ENCODE measurements at places on chromosomes 2 and 18.

DNA sequence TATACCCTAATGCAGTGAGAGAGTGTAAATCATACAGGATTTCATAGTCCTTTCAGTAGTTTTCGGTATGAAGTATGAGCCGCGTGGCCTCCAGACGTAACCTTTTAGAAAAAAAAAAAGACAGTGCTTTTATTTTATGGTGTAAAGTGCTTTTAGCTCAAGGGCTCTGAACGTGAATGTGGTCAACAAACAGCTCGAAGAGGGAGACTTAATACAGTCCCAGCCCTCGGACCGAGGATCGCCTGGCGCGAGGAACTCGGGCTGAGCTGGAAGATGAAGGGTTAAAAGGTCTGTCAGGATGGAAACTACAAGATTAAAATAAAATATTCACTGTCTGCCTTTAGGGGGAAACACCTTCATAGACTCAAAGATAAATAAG lies 4.0 kb upstream of the BCL11A start:
- DNase-seq: no peak

DNA sequence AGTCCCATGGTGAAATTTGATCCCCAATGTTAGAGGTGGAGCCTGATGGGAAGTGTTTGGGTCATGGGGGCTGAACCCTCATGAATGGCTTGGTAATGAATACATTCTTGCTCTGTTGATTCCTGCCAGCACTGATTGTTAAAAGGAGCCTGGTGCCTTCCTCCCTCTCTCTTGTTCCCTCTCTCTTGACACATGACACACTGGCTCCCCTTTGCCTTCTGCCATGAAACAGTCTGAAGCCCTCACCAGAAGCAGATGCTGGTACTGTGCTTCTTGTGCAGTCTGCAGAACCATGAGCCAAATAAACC lies 30.6 kb upstream of the EPC2 start:
- DNase-seq: no peak

- DNase-seq: no peak
Observed at GRCh38 chr2:96730212-96730611, 9.7 kb downstream of the LMAN2L start.

DNA sequence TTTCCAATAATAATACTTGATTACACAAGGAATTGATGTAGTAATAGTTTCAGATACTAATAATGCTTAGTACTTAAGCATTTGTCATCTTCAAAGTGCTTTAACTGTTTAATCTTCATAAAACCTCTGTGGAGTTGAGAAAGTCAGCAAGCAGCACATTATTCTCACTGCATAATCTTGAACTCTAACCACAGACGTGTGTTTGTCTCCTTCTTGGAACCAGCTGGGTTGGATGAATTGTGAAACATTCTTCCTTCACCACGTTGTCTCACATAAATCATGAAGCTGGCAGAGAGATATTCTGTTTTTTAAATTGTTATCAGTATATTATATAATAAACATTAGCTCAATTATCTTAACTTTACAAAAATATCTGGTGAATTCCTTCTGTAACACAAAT lies 55.1 kb upstream of the LDAH start:
- DNase-seq: no peak

DNA sequence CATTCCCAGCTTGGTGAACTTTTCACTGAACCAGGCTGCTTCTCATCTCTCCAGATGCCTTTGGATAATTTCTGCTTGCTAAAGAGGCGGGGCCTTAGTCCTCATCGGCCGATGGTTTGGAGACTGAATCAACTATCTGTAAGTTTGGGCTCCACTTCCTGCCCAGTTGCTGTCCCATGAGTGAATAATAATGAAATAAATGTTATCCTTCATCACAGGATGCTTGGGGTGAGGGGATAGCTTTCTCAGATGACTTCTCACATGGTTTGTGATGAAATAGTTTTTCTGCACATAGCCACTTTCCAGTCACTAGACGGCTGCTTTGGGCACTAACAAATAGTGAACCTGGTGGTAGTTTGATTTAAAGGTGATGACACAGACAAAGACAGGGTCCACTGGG lies 376.6 kb upstream of the TRIB2 start:
- DNase-seq: no peak

DNA sequence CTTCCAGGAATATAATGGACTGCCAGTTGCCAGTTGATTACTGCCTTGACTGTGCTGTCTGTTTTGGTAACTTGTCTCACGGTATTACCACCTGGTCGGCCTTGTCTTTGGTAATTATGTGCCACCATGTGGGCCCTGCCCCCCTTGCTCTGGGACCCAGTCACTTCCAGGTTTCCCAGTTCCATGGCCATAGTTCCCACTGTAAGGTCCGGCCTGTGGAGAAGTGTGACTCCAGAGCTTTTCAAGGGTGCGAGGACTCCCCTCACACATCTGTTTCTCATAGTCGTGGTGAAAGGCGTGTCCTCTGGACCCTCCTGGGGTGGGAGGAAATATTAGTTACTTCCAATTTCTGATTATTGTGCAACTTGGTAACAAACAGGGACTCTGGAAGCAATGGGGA lies 150.5 kb downstream of the SEPTIN10 start:
- no peak for DNase-seq

DNA sequence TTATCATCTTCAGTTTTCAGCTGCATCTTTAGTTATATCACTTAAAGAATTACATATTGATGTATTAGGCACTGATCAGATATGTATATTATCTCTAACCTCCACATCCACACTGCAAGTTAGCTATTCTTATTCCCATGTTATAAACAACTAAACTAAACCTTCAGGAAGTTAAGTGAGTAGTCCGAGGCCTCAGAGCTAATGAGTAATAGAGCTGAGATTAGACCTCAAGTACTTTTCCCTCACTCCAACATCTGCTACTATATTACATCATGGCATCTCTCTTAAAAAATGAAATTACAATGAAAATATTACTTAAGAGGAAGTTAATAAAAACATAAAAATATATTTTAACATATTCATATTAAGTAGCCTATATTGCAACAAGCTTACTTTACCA lies 183.6 kb upstream of the MAP2 start:
- DNase-seq: no peak

GRCh38 chr2:224966613-224967012 lies 75.7 kb downstream of the DOCK10 start:
- no peak for DNase-seq

- DNase-seq: no peak
Observed at GRCh38 chr2:219645631-219646527, 18.4 kb downstream of the SLC4A3 start.

- DNase-seq: no peak
Observed at GRCh38 chr2:225317186-225317585, 82.3 kb upstream of the NYAP2 start.

DNA sequence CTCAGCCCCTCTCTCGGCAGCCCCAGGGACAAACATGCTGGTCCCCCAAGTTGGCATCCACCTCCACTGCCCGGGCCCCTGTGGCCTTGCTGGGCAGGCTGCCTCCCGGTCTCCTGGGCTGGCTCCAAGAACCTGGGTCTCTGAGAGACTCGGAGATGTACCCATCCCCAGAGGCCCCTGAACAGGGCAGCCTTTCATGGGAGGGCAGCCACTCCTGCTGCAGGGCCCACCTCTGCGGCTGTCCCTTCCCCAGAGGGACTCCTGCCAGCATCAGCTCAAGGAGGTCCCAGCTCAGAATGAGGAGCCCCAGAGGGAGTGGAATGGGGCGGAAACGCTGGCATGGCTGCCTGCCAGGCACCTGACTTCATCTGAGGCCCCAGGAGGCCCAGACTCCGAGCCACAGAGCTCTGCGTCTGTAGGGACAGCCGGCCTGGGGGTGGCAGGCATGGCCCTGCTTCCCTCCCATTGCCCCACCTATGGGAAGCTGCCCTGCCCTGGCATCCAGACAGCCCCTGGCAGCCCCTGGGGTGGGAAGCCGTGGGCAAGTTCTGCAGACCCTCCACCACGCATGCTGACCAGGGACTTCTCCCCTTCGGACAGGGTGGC lies 857 bp upstream of the CROCC2 start:
- DNase-seq: no peak

- DNase-seq: no peak
Observed at GRCh38 chr2:197211881-197212342, 98.7 kb downstream of the ANKRD44 start.

DNA sequence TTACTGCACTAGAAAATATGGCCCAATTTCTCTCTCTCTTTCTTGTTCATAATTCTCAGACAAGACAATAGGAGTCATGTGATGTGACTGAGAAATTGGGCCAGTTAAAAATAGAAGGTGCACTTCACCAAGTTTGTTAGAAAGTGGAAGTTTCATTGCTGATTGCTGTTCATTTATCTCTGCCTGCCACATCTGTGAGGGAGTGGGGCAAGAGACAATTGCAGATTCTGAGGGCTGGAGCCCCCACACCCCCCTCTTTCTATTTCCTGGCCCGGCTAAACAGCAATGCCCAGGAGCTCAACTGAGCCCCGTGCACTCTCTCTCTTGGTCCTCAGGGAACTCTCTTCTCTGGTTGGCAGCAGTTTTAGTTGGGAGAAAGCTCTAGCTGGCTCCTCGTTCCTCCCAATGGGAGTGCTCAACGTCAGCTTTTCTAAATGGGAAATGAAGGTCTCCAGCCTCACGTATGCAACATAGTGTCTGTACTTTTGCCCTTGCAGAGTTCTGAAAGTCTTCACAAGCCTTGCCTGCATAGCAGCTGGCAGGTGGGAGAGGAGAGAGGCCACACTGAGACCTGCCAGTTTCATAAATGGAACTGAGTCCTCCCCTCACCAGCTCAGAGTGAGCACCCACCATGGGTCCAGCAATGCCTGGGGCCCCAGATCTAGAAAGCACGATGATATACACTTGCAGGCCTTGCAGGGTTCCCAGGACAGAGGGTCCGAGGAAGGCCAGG lies 115.7 kb downstream of the MYCN start:
- no peak for DNase-seq

DNA sequence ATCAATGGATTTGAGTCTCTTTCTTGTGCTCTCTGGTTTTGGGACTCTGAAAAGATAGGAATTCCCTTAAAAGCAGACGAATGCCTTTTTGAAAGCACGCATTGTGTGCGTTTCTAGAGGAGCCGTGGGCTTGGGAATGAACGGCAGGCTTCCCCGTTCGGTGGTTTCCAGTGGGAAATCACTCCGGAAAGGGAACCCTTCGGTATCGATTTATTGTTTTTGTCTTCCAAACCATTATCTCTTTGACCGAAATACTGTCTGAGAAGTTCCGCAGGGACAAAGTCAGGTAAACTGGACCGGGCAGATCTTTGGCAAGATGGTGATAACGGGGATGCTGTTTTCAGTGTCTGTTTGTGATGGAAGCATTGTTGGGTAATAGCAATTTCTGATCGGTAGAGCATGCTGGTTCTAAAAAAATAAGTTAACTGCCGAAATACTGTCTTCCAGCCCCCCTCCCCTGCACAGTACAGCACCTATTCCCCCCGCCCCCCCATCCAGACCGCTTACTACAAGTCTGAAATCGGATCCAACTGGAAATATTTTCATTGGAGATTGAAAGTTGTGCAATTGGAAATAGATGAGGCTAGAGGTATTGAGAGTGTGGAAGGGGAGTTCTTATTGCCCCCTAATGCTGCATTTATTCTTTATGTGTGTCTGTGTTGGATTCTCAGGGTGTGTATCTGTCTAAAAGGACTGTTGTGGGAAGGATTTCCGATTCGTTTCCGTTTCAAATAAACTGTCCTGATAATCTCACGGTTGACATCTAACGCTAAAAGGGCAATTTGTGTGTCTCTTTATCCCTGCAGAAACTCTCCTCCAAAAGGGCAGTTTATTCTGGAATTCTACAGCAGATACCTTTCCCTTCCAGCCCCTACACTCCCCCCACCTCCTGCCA lies 635 bp downstream of the SETBP1 start:
- no peak for DNase-seq

- no peak for DNase-seq
Observed at GRCh38 chr2:177900082-177900481, 172.5 kb downstream of the PDE11A start.

GRCh38 chr2:58032016-58032763 lies 14.4 kb upstream of the VRK2 start:
- DNase-seq: peak; percentile 26

- no peak for DNase-seq
Observed at GRCh38 chr2:204713211-204713610, 167.9 kb downstream of the PARD3B start.

DNA sequence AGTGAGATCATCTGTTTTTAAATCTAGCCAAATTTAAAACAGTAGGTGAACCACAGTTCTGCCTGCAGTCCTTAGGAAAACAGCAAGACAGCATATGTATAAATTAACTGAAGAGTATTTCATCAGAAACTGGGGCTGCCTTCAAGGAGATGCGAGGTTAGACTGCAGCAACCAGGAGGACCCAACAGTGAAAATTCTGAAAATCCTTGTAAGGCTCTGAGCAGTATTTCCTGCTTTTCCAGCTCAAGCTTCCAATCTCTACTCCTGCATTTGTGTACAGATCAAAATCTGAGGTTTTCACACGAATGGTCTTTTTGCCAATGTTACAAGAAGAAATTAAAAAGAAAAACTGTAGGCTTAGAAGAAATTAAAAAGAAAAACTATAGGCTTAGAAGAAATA lies 43.7 kb downstream of the CERKL start:
- DNase-seq: no peak

- DNase-seq: no peak
Observed at GRCh38 chr18:22847867-22848451, 85.2 kb upstream of the RBBP8 start.

GRCh38 chr2:143354050-143354750 lies 225.0 kb downstream of the ARHGAP15 start:
- no peak for DNase-seq

GRCh38 chr2:231568785-231569435 lies 23.8 kb upstream of the TEX44 start:
- DNase-seq: no peak

- no peak for DNase-seq
Observed at GRCh38 chr18:55185391-55185790, 226.1 kb upstream of the CCDC68 start.

DNA sequence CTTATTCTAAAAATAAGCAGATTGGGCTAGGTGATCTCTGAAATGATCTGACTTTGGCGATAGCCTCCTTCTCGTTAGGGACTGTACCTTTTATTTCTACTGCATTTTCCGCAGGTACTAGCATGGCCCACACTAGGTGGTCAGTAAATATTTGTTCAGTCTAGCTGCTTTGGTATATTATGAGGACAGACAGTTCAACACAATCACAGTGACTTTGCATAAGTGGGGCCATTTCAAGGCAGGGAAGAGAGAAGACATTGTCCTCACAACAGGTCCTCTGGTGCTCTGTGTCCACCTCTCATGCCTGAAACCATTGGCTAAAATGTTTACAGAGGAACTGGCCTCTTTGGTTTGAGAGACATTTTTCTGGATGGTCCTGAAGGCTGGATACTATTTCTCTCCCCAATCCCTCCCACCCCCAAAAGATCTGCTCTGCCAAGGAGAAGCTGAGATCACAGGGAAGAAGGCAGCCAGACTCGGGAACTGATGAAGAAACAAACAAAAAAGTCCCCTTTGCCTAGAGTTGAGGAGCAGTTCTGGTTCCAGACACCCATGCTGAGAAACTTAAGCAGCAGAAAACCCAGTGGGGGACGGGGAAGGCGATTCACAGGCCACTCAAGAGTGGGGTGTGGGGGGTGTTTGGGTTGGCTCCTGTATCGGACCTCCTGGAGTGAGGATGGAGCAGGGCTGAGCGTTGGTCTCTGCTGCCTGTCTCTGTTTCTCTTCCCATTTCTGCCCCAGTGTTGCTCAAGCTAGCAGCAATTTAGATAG lies 2.9 kb upstream of the TNP1 start:
- DNase-seq: no peak

GRCh38 chr18:3792711-3793110 lies 342.7 kb downstream of the TGIF1 start:
- no peak for DNase-seq

- peak; percentile 20 for DNase-seq
Observed at GRCh38 chr18:45384137-45384961, 230.9 kb upstream of the SLC14A2 start.

- DNase-seq: no peak
Observed at GRCh38 chr2:149559341-149560068, 28.1 kb downstream of the MMADHC start.

Data from CD4-positive, alpha-beta T cell treated with Interleukin-15 for 1 hour (primary cell).